ENCODE measurements at places on chromosomes 16 and 17. TPM values are rescaled to one million over a fixed set of nuclear protein-coding genes. Genes with fewer than 3 reads are reported as not detected.

The NPTX1 gene
- 1.4 TPM for polyA plus RNA-seq

The HEATR9 gene
- not detected for polyA plus RNA-seq

The PYY gene
- polyA plus RNA-seq: 0.15 TPM

The HSF4 gene
- 3.5 TPM for polyA plus RNA-seq

The TBC1D3K gene
- polyA plus RNA-seq: 3.8 TPM

The RASL10B gene
- 12.2 TPM for polyA plus RNA-seq

The GUCY2D gene
- polyA plus RNA-seq: 0.56 TPM

The CACNA1G gene
- polyA plus RNA-seq: 6.7 TPM

The HELZ gene
- 25.7 TPM for polyA plus RNA-seq

The USP43 gene
- 7.1 TPM for polyA plus RNA-seq

The AMDHD2 gene
- 33.1 TPM for polyA plus RNA-seq

The MMP2 gene
- polyA plus RNA-seq: 351 TPM

The C17orf78 gene
- polyA plus RNA-seq: not detected

The ELAC2 gene
- polyA plus RNA-seq: 69.9 TPM

The ITGA2B gene
- 4.0 TPM for polyA plus RNA-seq

The UTS2R gene
- 0.55 TPM for polyA plus RNA-seq

The AANAT gene
- polyA plus RNA-seq: not detected

The PRCD gene
- 2.7 TPM for polyA plus RNA-seq

The FOXO3B gene
- 4.7 TPM for polyA plus RNA-seq

The CNTNAP1 gene
- 8.4 TPM for polyA plus RNA-seq

The NEUROD2 gene
- polyA plus RNA-seq: 0.06 TPM

The MT1M gene
- polyA plus RNA-seq: not detected

The ABCA9 gene
- 2.9 TPM for polyA plus RNA-seq

The SPNS2 gene
- polyA plus RNA-seq: 44.3 TPM

The KRTAP4-6 gene
- polyA plus RNA-seq: not detected

The TAC4 gene
- not detected for polyA plus RNA-seq

The ARL17A gene
- 36.7 TPM for polyA plus RNA-seq

The CACNG1 gene
- polyA plus RNA-seq: not detected

The KRTAP4-1 gene
- not detected for polyA plus RNA-seq

The CLN3 gene
- polyA plus RNA-seq: 44.9 TPM

The GRAPL gene
- 2.1 TPM for polyA plus RNA-seq

The MT1G gene
- 51.1 TPM for polyA plus RNA-seq

The FZD2 gene
- polyA plus RNA-seq: 42.2 TPM

The TNFSF13 gene
- 13.6 TPM for polyA plus RNA-seq

The SLC6A4 gene
- 1.1 TPM for polyA plus RNA-seq

The RNF43 gene
- polyA plus RNA-seq: 13.7 TPM

The CBFA2T3 gene
- 2.4 TPM for polyA plus RNA-seq

The TNFRSF13B gene
- polyA plus RNA-seq: not detected

The YBX2 gene
- polyA plus RNA-seq: 3.5 TPM

The SLC9A5 gene
- polyA plus RNA-seq: 2.9 TPM

The SEPTIN1 gene
- 1.00 TPM for polyA plus RNA-seq

The CMTM4 gene
- 67.3 TPM for polyA plus RNA-seq

The CYGB gene
- 15.1 TPM for polyA plus RNA-seq

The DCXR gene
- 111 TPM for polyA plus RNA-seq

The PABPN1L gene
- not detected for polyA plus RNA-seq

The ACOX1 gene
- 31.1 TPM for polyA plus RNA-seq
